ENCODE measurements at places on chromosomes 2 and 18.

DNA sequence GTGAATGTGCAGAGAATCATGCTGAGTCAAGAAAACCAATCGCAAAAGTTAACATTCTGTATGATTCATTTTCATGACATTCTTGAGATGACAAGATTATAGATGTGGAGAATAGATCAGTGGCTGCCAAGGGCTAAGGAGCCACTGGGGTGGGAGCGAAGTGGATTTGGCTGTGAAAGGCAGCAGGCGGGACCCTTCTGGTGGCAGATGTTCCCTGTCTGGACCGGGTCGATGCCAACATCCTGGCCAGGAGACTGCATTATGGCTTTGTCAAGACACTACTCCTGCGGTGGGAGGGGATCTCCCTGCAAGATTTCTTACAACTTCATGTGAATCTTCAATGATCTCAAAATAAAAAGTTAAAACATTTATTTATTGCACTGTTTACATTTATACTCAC lies 427.9 kb downstream of the GALR1 start:
- DNase-seq = no peak

GRCh38 chr2:40400336-40400953 lies 51.4 kb downstream of the SLC8A1 start:
- no peak for DNase-seq

DNA sequence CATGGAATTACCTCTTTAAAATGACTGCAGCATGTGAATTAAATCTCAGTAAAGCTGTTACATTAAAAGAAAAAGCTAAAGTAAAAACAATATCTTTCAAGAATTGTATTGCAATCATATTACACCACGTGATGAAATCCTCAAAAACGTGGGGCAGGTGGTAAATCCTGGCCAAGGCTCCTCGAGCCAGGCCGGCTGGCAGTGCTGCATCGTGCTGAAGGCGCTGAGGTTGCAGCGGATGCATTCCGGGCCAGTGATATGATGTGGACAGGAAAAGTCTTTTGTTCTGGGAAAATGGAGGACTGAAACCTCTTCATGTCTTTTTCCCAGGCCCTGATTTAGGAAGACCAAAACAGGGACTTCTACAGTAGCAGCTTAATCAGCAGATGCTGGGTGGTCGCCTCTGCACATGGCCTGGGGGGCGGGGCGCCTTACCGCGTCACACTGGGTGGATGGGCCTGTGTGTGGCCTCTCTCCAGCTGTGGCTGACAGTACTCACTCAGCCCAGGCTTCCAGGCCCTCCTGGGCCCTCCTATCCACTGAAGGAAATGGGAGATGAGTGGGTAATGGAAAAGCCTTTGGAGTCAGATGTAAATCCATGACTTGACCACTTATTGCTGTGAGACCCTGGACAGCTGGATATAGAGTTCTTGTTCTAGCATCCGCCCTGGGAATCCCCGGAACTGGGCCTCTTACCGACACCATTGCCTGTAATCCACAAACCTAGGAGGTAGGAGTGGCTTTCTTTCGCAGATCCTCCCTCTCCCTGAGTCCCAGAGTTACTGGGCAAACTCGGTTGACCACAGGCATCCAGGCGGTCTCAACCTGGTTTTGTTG lies 45.1 kb downstream of the PROC start:
- no peak for DNase-seq

GRCh38 chr2:101753720-101754490 lies 56.4 kb downstream of the MAP4K4 start:
- no peak for DNase-seq

- no peak for DNase-seq
These were observed 113.6 kb downstream of the MCFD2 start for GRCh38 chr2:46801731-46802664.

DNA sequence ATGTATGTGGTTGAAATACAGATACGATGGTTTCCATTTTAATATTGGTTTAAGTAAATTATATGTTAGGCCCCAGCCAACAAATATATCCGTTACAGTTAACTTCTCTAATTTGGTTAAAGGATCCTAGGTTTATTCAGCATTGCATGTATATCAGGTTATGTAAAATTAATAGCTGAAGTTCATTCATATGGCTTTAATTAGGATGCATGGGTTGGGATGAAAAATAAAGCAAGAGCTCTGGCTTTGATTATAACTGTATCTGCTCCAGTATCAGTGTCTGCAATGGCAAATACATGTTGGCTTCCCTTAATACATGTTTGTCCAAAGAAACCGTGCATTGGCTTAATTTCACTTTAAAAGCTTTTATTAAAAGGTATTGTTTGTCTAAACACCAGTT lies 435.7 kb upstream of the SETBP1 start:
- DNase-seq = no peak

- no peak for DNase-seq
These were observed 26.3 kb downstream of the CAB39 start for GRCh38 chr2:230738924-230739323.

- no peak for DNase-seq
These were observed 559.8 kb downstream of the SUCLG1 start for GRCh38 chr2:83899271-83899670.

DNA sequence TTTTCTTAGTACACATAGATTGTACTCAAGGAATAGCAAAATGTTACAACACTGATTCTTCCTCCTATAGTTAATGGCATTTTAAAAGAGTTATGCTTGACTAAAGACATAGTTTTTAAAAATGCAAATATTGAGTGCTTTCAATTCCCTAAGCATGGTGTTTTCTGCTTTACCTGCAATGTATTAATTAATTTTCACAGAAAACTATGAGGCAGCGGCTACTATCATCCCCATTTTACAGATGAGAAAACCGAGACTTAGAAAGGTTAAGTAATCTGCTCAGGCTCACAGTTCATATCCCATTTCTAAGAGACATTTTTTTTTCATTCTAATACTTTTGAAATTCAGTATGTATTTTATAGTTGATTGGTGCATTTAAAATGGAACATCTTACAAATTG lies 38.0 kb downstream of the BMP10 start:
- DNase-seq = no peak

DNA sequence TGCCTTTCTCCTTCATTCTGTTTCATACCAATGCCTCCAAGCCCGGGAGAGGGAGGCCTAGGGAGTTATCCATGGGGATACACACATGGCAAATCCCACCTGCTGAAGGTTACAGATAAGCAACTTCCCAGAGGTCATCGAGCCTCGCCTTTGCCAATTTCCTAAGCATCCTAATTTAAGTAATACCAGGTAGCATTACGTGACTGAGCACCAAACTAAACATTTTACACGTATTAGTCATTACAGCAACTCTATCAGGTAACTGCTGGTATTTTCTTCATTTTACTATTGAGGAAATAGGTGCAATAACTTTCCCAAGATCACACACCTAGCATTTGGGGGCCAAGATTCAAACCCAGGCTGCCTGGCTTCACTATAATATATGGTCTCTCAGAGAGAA lies 30.1 kb upstream of the BZW1 start:
- no peak for DNase-seq

GRCh38 chr2:113851640-113852039 lies 38.2 kb upstream of the ACTR3 start:
- DNase-seq = no peak

DNA sequence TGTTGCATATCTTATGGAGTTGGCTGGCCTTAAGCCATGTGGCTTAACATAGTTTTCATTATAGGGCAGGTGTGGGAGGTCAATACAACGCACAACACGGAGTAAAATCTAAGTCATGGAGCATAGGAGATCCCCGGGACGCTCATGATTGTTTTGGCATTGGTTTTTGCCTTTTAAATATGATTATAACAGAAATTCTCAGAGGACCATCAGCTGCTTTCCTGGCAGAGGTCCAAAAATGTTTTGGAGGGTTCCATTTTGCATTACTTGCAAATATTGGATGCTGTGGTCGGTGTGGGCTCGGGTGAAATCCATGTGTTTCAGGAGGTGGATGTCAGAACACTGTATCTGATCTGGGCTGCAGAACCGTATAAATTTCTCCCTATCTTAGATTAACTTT lies 3.4 kb downstream of the NCOA1 start:
- DNase-seq = no peak

- DNase-seq = no peak
These were observed 7.8 kb upstream of the NT5DC4 start for GRCh38 chr2:112712903-112713584.

GRCh38 chr2:40957508-40957907 lies 505.6 kb upstream of the SLC8A1 start:
- no peak for DNase-seq

DNA sequence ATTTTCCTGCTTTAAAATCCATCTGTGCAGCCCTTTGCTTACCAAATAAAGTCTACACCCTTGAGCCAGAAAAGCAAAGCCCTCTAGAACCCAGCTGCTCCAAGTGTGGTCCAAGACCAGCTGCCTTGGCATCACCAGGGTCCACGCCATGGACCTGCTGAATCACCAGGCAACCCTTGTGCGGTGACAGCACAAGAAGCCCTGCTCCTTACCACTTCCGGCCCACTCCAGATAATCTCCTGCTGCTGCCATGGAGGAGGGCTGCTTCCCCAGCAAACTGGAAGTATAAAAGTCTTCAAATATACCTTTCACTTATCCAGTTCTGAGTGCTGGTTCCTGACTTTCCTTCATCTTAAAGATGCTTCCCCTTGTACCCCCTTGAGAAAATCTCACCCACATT lies 106.0 kb upstream of the PKDCC start:
- no peak for DNase-seq

DNA sequence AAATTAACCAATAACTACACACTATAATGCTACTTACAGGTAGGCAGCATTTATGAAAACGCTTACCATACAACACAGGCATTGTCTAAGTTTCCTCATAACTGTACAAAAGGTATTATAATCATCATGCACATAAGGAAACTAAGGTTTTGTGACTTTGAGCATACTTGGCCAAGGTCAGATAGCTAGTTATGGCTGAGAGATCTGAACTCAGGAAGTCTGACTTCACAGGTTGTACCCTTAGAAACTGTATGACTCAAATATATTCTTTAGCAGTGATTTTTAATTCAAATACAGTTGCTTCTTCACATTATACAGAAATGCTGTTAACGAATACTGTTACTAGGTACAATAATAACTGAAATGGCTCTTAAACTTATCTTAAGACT lies 89.3 kb downstream of the TRIP12 start:
- DNase-seq = no peak

- DNase-seq = no peak
These were observed 11.1 kb upstream of the SLC4A10 start for GRCh38 chr2:161613161-161613560.
